Mesendoderm (in vitro differentiated cells): ENCODE measurements at places on chromosomes 4 and X.

- H3K36me3 ChIP-seq = no peaks in the 10 kb centered on the region
- no peak overlapping the region for H3K27ac ChIP-seq
- no peak for DNase-seq
- H3K4me1 ChIP-seq = no peaks in the 10 kb centered on the region
These were observed 27.5 kb downstream of the FBXW7 start for GRCh38 chr4:152508386-152508785.

- H3K36me3 ChIP-seq = no peaks in the 10 kb centered on the region
- no peak overlapping the region for H3K4me3 ChIP-seq
- H3K4me1 ChIP-seq = peaks cover 2% of the 10 kb centered on the region
- no peak for DNase-seq
- H3K27ac ChIP-seq = no peak overlapping the region
These were observed 283.2 kb downstream of the GPC3 start for GRCh38 chrX:133702230-133702629.

GRCh38 chr4:7828793-7829301 lies 110.8 kb downstream of the AFAP1 start:
- H3K36me3 ChIP-seq = no peaks in the 10 kb centered on the region
- H3K4me3 ChIP-seq = no peak overlapping the region
- DNase-seq = no peak
- H3K27ac ChIP-seq = peak overlapping the region; percentile 42

GRCh38 chrX:15820106-15821073 lies 30.1 kb downstream of the ZRSR2 start:
- no peak overlapping the region for H3K27ac ChIP-seq
- H3K4me3 ChIP-seq = no peak overlapping the region
- DNase-seq = no peak

DNA sequence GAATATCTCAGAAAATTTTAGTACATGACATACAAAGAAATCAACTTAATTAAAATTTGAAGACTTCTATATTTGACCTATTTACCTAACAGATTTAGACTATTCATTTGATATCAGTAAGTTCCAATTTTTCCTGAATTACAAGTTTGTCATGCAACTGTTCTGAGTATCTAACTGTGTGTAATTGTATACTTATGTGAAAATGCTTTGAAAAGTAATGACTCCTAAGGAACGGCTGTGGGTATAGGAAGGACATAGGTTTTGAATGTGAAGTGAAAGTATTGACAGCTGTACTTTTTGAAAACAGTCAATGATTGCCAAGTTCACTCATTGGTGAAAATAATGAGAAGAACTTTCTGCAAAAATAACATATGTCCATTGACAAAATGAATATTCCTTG lies 2.9 kb downstream of the GRIA2 start:
- H3K4me1 ChIP-seq = no peaks in the 10 kb centered on the region
- peaks cover 18% of the 10 kb centered on the region for H3K27me3 ChIP-seq
- no peak overlapping the region for H3K27ac ChIP-seq
- no peak for DNase-seq
- no peak overlapping the region for H3K4me3 ChIP-seq
- no peaks in the 10 kb centered on the region for H3K36me3 ChIP-seq

DNA sequence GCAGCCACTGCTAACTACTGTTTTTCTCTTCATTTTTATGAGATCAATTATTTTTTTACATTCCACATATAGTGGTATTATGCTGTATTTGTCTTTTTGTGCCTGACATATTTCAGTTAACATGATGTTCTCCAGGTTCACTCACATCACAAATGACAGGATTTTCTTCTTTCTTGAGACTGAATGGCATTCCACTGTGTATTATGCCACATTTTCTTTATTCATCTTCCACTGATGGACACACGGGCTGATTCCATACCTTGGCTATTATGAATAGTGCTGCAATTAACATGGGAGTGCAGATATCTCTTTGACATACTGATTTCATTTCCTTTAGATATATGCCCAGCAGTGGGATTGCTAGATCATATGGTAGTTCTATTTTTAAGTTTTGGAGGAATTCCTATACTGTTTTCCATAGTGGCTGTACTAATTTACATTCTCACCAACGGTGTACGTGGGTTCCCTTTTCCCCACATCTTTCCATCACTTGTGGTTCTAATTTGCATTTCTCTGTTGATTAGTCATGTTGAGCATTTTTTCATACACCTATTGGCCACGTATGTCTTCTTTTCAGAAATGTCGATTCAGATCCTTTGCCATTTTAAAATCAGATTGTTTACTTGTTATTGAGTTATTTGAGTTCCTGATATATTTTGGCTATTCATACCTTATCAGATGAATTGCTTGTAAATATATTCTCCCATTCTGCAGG lies 14.9 kb upstream of the ZCCHC4 start:
- H3K27ac ChIP-seq = no peak overlapping the region
- H3K4me3 ChIP-seq = no peak overlapping the region
- no peaks in the 10 kb centered on the region for H3K36me3 ChIP-seq
- no peak for DNase-seq
- H3K27me3 ChIP-seq = no peaks in the 10 kb centered on the region

GRCh38 chr4:111986095-111986494 lies 159.2 kb upstream of the FAM241A start:
- H3K27ac ChIP-seq = peak overlapping the region; percentile 53
- H3K4me1 ChIP-seq = peaks cover 7% of the 10 kb centered on the region
- H3K36me3 ChIP-seq = no peaks in the 10 kb centered on the region
- no peak overlapping the region for H3K4me3 ChIP-seq

DNA sequence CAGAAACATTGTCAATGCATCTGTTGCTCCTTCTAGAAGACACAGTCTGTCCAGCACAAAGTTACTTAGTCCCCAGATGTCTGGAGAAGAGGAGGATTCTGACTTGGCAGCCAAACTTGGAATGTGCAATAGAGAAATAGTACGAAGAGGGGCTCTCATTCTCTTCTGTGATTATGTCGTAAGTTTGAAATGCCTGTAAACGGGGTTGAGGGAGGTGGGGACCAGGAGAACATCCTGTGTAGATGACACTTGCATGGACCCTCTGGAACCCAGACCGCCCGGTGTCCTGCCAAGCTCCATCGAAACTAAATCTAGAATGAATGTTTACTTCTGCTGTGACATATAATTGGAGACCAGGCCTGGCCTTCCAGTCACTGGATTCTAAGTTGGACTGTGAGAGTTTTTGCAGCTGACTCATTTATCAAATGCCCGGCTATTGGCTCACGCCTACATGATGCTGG lies 45.0 kb upstream of the MSANTD1 start:
- peaks cover 9% of the 10 kb centered on the region for H3K36me3 ChIP-seq
- no peaks in the 10 kb centered on the region for H3K27me3 ChIP-seq
- H3K4me3 ChIP-seq = no peak overlapping the region
- DNase-seq = no peak
- no peak overlapping the region for H3K27ac ChIP-seq
- no peaks in the 10 kb centered on the region for H3K4me1 ChIP-seq

DNA sequence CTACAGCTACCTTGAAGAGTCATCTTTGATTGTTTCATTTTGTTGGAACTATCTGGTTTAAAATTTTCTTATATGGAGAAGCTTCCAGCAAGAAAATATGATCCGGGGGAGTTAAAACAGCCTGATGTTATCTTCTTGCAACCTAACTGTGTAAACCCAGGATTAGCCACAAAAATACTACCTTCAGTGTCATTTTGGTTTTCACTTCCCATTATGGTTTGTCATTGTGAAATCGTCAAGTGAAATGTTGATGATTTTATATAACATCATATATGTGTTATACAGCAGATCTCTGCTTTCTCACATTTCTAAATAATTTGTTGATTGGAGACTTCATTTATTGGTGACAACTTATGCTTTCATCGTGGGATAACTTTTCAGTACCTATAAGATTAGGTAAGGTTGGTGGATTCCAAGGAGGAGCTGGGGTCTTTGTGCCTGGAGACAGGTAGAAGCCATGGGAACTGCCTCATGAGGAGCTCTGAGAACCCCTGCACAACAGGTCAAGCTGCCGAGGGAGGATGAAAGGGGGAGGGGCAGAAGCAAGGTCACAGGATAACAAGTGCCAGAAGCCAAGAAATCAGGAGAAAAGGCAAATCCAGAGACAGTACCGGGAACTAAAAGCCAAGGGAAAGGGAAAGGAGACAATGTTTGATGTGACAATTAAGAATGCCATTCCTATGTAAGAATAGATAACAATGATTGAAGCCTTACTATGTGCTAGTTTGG lies 7.2 kb downstream of the ARHGAP24 start:
- DNase-seq = peak; percentile 39
- no peaks in the 10 kb centered on the region for H3K36me3 ChIP-seq
- no peaks in the 10 kb centered on the region for H3K27me3 ChIP-seq
- H3K4me1 ChIP-seq = no peaks in the 10 kb centered on the region
- no peak overlapping the region for H3K27ac ChIP-seq
